ENCODE measurements at places on chromosomes 7 and 10.

- no peak for DNase-seq
Measured at GRCh38 chr7:18151422-18151821, 123.8 kb upstream of the PRPS1L1 start.

- no peak for DNase-seq
Measured at GRCh38 chr10:91076991-91077548, 143.4 kb upstream of the PCGF5 start.

- no peak for DNase-seq
Measured at GRCh38 chr10:119516381-119517234, 25.9 kb downstream of the RGS10 start.

- no peak for DNase-seq
Measured at GRCh38 chr7:112097524-112097923, 108.7 kb downstream of the DOCK4 start.

- no peak for DNase-seq
Measured at GRCh38 chr10:84563355-84563754, 235.0 kb downstream of the CCSER2 start.
